ENCODE measurements at places on chromosomes 6 and 20. TPM values are rescaled to one million over a fixed set of nuclear protein-coding genes. Genes with fewer than 3 reads are reported as not detected.

VSX1 gene
- 0.21 TPM for total RNA-seq

DPPA5 gene
- total RNA-seq = not detected

DNA sequence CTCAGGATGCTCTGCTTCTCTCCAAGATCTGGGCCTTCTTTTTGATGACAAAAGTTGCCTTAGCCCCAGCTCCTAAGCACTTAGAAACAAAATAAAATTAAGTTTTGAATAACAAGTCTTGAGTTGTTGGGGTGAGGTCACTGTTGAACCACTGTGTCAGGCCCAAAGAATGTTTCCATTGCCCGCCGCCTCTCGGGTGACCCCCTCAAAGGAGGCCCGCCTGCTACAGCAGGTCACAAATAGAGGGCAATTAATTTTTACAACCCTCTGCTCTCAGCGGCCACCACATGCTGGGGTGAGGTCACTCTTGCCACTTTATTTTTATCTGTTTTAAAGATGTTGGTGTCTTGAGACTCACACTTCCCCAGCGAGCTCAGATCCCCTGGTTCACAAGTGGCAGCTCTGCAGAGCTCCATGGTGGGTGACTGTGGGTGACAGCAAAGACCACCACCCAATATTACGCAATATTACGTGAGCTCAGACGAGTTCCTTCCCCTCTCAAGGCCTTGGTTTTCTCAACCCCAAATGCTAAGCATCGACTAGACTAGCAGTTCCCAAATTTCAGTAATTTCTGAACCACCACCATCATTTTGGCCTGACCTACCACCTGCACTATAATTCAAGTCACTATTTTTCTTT is 247.7 kb upstream of the PMEPA1 start:
- DNase-seq = no peak

DNA sequence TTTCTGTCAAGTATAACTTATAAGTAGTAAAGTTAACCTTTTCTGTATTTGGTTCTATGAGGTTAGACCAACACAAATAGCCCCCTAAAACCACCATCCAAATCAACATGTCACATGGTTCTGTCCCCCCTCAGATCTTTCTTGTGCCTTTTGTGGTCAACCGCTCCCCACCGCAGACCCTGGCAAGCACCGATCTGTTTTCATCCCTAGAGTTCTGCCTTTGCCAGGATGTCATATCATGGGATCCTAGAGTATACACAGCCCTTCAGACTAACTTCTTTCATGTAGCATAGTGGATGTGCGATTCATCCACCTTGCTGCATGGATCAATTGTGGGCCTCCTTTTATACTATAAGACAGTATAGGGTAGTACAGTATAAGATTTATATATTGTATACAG is 124.3 kb downstream of the BCAS1 start:
- DNase-seq = no peak

- no peak for DNase-seq
These were observed 54.3 kb downstream of the SASH1 start for GRCh38 chr6:148396926-148397325.

SNX21 gene
- total RNA-seq = 25.7 TPM

DNA sequence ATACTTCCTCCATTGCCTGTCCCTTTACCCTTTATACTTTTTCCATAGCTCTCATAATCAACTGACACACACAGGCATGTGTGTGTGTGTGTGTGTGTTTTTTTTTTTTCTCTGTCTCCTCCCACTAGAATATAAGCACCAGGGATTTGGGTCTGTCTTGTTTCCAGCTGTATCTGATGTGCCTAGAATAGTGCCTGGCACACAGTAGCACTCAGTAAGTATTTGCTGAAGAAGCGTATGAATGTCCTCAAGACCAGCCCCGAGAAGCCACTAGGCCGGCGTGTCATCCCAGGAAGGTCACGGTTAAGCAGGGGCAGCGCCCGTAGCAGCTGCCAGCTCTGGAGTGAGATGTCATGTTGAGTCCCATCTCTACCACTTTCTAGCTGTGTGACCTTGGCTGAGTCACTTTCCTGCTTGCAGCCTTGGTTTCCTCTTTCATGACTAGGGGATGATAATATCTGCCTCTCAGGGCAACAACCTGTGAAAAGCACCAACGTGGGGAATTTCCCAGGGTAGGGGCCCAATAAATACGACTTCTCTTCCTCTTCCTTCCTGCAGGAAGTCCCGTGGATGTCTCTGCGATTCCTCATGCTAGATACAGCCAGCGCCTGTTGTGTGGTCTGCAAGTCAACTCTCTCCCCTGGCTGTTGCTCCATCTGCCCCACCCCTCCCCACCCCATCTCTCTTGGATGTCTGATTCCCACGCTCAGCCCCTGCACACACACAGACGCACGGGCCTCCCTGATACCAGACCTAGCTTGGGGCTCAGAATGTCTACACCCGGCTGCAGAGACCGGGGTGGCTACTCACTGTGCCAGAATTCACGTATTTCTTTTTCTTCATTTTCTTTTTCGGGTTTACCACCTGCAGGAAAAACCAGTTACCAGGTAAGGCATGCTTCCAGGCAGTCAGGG is 58.1 kb downstream of the RAB44 start:
- DNase-seq = no peak

SLC22A7 gene
- not detected for total RNA-seq

PDYN gene
- not detected for total RNA-seq

- DNase-seq = no peak
These were observed 18.7 kb downstream of the DIDO1 start for GRCh38 chr20:62907384-62908317.

DNA sequence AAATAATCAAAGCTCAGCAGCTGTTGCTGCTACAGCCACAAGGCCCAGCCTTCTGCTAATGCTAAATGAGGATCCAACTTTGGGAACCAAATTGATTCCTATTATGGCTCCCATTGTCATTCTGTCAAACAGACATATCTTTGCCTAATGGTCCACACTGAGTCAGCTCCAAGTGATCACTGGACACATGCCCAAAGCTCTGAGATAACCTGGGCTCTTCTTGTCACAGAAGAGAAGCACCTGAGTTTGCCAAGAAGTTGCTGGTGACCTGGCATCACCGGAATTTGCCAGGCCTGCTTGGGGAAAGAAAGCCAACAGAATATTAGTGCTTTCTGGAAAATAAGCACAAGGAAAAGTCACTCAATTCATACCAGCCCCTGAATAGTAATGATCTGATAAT is 5.8 kb downstream of the TNFRSF21 start:
- DNase-seq = no peak

- no peak for DNase-seq
These were observed 42.7 kb upstream of the TNFRSF21 start for GRCh38 chr6:47352194-47352920.

GRCh38 chr6:113161018-113161315 is 696.2 kb upstream of the MARCKS start:
- no peak for DNase-seq

Measured in Panc1 (cell line).